ENCODE measurements at places on chromosomes 4 and X.
A peak's percentile ranks its signal among the peaks of the same experiment; 100 is the strongest.

GRCh38 chr4:99818661-99819060 lies 2.0 kb downstream of the DAPP1 start:
- DNase-seq, result no peak

DNA sequence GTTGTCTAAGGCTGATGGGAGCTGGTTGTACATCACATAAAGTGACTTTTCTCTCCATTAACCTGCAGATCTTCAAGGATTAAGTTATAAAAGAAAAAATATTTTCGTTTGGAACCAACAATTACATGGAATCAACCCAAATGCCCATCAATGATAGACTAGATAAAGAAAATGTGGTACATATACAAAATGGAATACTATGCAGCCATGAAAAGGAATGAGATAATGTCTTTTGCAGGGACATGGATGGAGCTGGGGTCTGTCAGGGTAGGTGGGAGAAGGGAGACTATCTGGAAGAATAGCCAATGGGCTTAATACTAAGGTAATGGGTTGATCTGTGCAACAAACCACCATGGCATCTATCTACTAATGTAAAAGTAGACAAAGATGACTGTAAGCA lies 313.2 kb downstream of the FSTL5 start:
- no peak for DNase-seq

DNA sequence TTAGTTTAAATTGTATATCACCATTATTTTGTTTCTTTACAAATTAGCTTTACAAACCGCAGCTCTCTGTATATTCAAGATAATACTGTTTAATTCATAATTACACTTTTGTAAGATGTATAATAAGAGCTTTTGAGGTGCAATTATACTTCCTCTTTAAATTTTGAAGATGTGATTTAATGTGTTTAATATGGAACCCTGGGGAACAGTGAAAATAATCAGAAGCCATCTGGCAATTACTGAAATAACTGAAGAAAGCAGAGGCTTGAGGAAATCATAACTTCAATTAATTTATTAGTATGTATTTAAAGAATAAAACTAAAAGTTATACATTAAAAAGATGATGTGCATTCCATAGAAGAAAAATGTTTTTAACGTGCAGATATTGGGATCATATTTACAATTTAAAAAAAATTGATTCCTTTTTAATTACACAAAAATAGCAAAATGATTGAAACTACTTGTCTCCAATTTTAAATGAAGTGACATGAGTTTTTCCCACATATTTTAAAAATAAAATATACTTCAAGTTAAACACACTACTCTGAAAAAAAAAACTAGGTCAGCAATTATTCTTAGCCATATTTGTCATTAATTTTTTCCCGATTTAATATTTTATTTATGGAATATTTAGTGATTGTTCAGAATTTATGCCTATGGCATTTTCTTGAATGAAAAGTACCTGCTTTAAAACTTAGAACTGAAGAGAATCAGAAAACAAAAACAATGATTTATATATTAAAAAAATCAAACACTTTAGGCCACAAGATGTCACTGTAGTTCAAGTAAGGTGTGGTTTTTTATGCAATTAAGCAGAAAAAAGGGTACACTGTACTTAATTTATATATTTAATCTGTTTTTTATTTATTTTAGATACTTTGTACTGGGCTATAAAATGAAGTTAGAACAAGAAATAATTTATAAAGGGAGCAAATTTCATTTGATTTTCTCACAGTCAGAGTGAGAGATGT lies 942.7 kb upstream of the NDST4 start:
- DNase-seq, result peak; percentile 12

- no peak for DNase-seq
Observed at GRCh38 chr4:27094783-27095182, 234.1 kb downstream of the STIM2 start.

- DNase-seq, result no peak
Observed at GRCh38 chr4:186487726-186488125, 67.6 kb downstream of the MTNR1A start.

DNA sequence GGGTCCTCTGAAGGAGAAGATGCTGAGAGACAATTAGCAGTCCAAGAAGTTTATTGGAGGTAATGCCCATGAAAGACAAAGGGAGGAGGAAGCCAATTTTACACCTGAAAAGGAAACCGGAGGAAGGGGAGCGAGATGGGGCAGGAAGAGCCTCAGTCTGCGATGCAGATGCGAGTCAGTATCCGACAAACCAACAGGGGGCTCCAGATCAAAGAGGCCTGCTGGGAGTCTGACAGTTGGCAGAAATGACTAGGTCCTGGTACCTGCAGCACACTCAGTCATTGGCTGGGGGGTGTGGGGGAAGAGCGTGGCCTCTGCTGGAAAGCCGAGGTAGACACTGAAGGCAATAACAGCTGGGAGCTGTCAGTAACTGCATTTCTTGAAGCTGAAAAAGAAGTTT lies 231.1 kb upstream of the CENPE start:
- peak; percentile 81 for DNase-seq

DNA sequence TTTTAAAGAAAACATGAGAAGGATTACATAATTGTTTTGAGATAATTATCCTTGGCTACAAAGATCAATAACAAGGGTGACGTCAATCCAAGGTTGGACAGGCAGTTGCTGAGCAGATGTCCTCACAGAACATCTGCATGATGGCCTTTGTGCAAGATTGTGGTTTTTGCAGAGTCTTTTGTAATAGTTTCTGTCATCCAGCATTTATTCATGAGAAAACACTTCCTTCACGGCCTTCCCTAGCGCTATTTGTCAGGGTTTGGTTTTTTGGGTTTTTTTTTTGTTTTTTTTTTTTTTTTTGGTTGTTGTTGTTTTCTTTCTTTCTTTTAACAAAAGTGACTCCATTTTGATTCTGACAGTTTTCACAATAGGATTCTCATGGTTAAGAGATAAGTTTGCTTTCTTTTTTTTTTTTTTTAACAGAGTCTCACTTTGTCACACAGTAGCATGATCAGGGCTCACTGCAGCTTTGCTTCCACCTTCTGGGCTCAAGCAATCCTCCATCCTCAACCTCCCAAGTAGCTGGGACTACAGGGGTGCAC lies 31.5 kb upstream of the ELF2 start:
- DNase-seq, result no peak

GRCh38 chr4:180668732-180669131 lies 1574.5 kb upstream of the TENM3 start:
- DNase-seq, result no peak

- no peak for DNase-seq
Observed at GRCh38 chrX:55074851-55075467, at the start of gene PAGE2B. TSS of gene PAGE2B (plus strand) at chrX:55075030. CDS start at chrX:55076042, 1,012 bp downstream.

- DNase-seq, result no peak
Observed at GRCh38 chr4:148376151-148376550, 66.1 kb downstream of the NR3C2 start.

- no peak for DNase-seq
Observed at GRCh38 chr4:75126058-75126457, 193.1 kb downstream of the PARM1 start.

DNA sequence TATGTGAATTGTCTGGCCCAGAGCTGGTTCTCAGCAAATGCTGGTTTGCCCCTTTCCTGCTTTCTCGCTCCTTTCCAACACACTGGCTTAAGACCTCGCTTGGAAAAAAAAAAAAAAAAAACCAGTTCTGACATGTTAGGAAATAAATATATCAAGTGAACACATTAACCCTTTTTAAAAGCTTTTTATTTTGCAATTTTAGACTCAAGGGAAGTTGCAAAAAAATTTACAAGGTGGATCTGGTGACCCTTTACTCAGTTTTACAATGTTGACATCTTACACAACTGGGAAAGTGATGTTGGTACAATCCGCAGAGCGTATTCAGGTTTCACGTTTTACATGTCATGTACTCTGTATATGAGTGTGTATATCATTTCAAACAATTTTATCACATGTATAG lies 100.1 kb downstream of the RTL5 start:
- no peak for DNase-seq

GRCh38 chrX:145821898-145822571 lies 4.4 kb downstream of the SLITRK2 start:
- no peak for DNase-seq

GRCh38 chr4:169084954-169085353 lies 74.9 kb upstream of the CBR4 start:
- no peak for DNase-seq

DNA sequence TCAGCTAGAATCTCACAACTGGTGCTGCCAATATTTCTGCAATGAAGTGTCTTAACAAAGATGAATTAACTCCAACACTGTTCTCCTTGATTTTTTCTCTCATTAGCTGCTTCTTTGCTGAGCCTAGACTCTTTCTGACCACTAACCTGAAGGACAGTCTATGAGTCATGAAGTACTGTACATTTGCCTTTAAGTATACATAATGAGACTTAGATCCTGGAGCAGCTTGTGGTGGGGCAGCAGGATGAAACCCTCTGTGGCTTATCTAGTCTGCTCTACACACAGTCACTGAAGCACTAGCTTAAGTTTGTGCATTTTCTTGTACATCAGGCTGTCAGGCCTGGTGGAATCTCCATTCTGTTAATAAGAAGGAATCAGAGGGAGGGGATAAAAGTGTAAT lies 307.4 kb upstream of the SMIM31 start:
- no peak for DNase-seq

- no peak for DNase-seq
Observed at GRCh38 chrX:33204889-33205288, 6.5 kb downstream of the DMD start.

- no peak for DNase-seq
Observed at GRCh38 chr4:23333556-23333945, 556.3 kb downstream of the PPARGC1A start.

- DNase-seq, result no peak
Observed at GRCh38 chrX:36388901-36389300, 469.4 kb downstream of the CFAP47 start.

Measured in mesendoderm (in vitro differentiated cells).